ENCODE measurements at places on chromosomes 16 and 17.

GRCh38 chr16:75235721-75236193 is 15.7 kb downstream of the BCAR1 start:
- peak; percentile 0 for DNase-seq

DNA sequence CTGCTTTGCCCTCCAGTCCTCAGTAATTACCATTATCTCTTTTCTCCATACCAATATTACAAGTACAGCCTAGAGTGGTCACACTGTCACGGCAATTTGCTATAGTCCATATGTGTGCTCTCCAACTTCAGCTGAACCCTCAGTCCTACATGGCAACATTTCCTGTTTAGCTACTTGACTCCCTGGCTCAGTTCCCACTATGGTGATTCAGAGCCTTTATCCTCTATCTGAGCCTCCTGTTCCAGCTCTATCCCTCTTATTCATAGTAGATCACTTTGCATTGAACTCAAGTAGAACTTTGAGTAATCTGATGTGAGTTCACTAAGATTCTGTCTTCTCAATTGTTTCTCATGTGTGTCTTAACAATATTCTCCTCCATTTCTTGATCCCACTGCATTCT is 43.7 kb upstream of the GOSR1 start:
- DNase-seq: peak; percentile 97

- DNase-seq: no peak
These were observed 1.2 kb downstream of the ZACN start for GRCh38 chr17:76079956-76080767.

DNA sequence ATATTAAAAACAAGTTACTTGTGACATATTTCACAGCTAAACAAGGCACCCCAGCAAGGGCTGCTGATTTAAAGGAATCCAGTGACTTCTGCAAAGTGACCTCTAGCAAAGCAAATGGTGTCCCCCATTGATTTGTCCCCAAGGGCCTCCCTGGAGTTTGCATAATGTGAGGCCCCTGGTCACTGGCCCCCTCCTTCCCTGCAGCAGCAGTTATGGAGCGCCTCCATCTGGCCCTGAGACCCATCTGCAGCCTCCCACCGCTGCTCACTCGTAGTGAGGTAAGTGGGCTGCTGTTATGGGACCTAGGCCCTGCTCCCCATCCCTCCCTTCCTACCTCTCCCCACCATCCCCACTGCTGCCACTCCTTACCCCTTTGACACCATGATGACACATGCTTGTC is 19.6 kb upstream of the EEF2K start:
- no peak for DNase-seq

DNA sequence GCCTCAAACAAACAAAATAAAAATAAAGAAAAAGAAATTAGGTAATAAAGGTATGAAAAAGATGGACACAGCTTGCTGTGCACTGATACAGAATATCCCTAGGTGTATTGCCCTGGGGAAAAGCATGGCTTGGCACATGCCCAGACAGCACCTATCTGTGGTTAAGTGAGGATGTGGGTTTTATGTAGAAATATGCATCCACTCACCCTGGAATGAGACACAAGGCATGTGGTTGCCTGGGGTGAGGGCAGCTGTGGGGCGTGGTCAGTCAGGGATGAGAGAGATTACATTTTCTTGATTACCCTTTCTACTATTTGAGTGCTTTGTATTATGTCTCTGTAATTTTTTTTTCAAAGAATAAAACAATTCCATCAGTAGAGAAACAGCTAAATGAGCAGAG is 6.9 kb downstream of the PLLP start:
- DNase-seq: peak; percentile 81

Measured in HCEC 1CT (cell line).